ENCODE measurements at places on chromosomes 11 and 22. TPM values are rescaled to one million over a fixed set of nuclear protein-coding genes. Genes with fewer than 3 reads are reported as not detected.

The TMPRSS6 gene
- 0.57 TPM for total RNA-seq

The PHOX2A gene
- total RNA-seq: 0.05 TPM

The SCGB1C1 gene
- not detected for total RNA-seq

GRCh38 chr11:1628506-1629325, 859 bp upstream of the KRTAP5-5 start:
- DNase-seq: no peak

DNA sequence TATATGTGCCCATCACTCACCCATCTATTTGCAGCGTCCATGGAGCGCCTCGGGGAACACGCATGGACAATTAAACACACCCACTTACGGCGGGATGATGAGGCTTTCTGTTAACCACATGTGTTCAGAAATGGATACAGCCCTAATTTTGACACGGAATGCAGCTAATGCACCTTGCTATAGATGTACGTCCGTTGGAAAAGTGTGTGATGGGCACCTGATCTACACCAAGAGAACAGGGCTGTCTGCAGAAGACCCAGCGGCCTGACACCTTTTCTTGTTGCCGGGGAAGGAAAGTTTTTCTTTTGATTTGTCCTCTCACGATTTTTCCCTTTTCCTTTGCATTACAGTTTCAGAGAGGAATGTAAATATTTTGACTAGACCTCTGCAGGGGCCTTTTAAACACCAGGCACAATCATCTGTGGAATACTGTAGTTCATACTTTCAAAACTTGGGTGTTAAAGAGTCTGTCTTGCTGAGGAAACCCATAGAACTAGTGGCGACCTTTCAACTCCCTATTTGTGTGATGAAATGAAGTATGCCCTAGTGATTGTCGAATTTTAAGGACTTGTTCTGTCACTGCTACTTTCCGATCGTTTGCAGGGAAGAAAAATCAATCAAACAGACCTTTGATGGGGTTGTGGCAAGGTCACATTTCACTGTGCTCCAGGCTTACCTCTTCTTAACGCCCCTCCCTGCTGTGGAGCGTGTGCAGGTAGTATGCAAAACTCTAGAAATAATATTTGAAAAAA, 16.5 kb upstream of the PAX6 start:
- DNase-seq: no peak

All from thymus (tissue), 14 donors.